ENCODE measurements at places on chromosomes 6 and 20.

DNA sequence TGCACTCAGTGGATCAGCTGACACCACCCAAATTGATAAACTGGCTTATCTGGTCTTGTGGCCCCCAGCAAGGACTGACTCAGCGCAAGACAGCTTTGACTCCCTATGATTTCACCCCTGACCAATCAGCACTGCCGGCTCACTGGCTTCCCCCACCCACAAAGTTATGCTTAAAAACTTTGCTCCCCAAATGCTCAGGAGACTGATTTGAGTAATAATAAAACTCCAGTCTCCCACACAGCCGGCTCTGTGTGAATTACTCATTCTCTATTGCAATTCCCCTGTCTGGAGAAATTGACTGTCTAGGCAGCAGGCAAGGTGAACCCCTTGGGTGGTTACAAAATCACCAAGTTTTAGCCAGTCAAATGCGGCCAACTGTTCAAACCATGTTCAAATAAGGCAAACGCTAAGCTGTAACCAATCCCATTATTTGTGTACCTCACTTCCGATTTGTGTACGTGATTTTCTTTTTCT lies 32.5 kb downstream of the SLC22A2 start:
- H3K27ac ChIP-seq, result no peak overlapping the region
- ATAC-seq, result no peak
- no peak overlapping the region for H3K4me3 ChIP-seq
- H3K4me1 ChIP-seq, result no peaks in the 10 kb centered on the region
- no peaks in the 10 kb centered on the region for H3K27me3 ChIP-seq

GRCh38 chr20:7410150-7410549 lies 530.1 kb downstream of the HAO1 start:
- no peak overlapping the region for H3K27ac ChIP-seq
- no peaks in the 10 kb centered on the region for H3K27me3 ChIP-seq
- ATAC-seq, result no peak
- no peaks in the 10 kb centered on the region for H3K36me3 ChIP-seq

DNA sequence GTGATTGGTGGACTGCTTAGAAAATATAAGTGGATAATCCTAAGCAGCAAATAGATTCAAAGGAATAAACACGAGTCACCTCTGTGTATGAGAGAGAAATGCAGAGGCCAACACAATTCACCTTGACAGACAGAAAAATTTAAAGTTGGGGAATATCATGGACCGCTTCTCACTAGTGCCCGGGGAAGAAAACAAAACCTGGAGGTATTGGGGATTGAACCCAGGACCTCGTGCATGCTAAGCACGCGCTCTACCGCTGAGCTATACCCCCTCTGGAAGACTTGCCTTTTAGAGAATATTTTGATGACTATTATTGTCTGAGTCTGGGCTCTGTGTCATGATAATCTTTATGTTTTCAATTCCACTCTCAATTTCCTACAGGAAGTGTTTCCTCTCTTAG lies 111.9 kb downstream of the TRIM27 start:
- no peak overlapping the region for H3K27ac ChIP-seq
- no peak for ATAC-seq
- peaks cover 6% of the 10 kb centered on the region for H3K4me1 ChIP-seq
- peaks cover 96% of the 10 kb centered on the region for H3K27me3 ChIP-seq
- no peaks in the 10 kb centered on the region for H3K36me3 ChIP-seq

DNA sequence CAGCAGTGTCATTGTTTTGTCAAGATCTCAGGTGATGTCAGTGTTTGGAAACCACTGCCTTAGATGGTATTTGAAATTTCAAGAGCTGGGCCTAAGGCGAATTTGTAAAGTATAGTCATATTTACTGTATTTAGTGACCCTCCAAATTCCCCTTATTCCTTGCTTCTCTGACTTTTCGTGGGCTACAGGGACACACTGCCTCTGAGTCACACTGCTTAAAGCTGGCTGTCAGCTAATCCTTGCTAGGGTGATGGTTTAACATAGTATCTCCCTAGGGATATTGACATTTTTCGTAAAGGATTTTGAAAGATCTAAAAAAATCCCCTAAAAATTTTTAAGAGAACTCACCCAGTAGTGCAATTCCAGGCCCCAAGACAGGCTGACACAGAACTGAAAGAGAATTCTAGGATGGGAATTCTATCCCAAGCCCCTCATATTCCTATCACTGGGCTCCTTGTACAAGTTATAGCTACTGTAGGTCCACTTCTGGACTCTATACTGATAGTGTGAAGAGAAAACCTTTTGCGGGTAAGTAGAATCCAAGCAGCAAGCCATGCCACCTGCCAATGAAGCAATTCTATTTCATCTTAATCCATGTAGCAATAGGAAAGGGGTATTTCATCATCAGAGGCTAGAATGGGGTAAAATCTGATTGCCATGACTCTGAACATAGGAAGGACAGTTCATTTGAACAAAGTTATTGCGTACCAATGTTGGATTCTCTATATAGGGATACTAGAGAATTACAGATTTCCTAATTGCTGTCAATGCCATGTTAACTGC lies 4.3 kb downstream of the BMP6 start:
- no peak for ATAC-seq
- H3K4me1 ChIP-seq, result peaks cover 39% of the 10 kb centered on the region
- H3K4me3 ChIP-seq, result no peak overlapping the region
- no peak overlapping the region for H3K27ac ChIP-seq
- H3K36me3 ChIP-seq, result no peaks in the 10 kb centered on the region

DNA sequence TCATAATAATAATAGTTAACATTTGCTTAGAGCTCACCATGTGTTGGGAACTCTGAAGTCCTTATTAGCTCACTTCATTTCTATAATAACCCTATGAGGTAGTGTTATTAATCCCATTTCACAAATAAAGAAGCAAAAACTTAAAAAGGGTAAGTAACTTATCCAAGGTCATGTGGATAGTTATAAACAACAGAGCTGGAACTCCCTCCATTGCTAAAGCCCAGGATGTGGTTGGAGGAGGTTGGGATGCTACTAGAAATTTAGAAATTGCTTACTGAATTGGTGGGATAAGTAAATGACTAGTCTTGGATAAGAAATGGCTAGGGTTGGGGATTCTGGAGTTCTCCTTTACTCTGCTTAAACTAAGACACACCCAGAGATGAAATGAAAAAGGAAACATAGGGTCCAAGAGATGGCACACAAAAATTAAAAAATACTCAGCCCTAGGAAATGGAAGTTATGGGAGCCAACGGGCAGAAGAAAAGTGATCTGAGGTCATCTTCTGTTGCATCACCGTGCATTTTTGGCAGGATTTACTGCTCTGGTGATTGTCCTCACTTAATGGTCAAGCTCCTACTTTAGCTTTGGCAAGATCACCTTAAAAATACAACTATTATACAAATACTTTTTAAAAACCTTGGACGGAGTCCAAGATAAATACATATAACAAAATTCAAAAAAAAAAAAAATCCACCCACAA lies 7.7 kb upstream of the CLIC5 start:
- H3K4me1 ChIP-seq, result no peaks in the 10 kb centered on the region
- H3K4me3 ChIP-seq, result no peak overlapping the region
- no peak for ATAC-seq

DNA sequence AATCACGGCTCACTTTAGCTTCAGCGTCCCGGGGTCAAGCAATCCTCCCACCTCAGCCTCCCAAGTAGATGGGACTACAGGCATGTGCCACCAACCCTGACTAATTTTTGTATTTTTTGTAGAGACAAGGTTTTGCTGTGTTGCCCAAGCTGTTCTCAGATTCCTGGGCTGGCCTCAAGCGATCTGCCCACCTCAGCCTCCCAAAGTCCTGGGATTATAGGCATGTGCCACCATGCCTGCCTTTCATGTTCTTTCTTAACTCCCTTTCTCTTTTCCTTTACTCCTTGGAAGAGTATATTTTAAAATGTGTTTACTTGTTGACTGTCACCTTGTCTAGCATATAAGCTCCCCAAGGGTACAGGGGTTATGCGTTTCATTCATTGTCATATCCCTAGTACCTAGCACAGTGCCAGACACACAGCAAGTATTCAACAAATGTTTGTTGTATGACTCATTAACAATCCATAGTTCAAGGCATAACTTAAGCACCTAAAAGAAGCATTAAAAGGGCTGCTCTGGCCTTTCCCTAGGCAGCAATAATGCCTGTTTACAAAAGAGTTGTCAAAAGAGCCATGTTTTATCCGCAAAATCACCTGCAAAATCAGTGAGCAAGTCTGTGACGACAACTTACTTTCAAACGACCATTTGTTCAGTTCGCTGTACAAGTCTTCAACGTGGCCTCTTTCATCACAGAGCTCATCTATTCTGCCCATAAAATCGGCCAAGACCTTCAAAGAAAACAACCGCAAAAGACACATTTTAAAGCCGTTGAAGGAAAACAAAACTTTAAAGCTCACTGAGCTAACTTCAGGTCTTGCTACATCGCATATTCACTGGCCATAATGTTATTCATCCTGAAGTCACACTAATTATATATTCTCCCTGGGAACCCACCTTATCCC lies 4.6 kb downstream of the CYP24A1 start:
- peaks cover 62% of the 10 kb centered on the region for H3K27me3 ChIP-seq
- no peak for ATAC-seq
- H3K4me3 ChIP-seq, result no peak overlapping the region
- no peaks in the 10 kb centered on the region for H3K36me3 ChIP-seq
- no peak overlapping the region for H3K27ac ChIP-seq

- peaks cover 64% of the 10 kb centered on the region for H3K4me1 ChIP-seq
- peaks cover 12% of the 10 kb centered on the region for H3K27me3 ChIP-seq
- H3K4me3 ChIP-seq, result peak within 1 kb of the TSS; percentile 68
- peaks cover 10% of the 10 kb centered on the region for H3K36me3 ChIP-seq
- peak; percentile 68 for ATAC-seq
Observed at GRCh38 chr20:3781153-3781910, at the start of gene SPEF1. SPEF1 (minus strand) TSS chr20:3781448; CDS start chr20:3781287, 161 bp downstream.
